ENCODE measurements at places on chromosomes 6 and 20.

DNA sequence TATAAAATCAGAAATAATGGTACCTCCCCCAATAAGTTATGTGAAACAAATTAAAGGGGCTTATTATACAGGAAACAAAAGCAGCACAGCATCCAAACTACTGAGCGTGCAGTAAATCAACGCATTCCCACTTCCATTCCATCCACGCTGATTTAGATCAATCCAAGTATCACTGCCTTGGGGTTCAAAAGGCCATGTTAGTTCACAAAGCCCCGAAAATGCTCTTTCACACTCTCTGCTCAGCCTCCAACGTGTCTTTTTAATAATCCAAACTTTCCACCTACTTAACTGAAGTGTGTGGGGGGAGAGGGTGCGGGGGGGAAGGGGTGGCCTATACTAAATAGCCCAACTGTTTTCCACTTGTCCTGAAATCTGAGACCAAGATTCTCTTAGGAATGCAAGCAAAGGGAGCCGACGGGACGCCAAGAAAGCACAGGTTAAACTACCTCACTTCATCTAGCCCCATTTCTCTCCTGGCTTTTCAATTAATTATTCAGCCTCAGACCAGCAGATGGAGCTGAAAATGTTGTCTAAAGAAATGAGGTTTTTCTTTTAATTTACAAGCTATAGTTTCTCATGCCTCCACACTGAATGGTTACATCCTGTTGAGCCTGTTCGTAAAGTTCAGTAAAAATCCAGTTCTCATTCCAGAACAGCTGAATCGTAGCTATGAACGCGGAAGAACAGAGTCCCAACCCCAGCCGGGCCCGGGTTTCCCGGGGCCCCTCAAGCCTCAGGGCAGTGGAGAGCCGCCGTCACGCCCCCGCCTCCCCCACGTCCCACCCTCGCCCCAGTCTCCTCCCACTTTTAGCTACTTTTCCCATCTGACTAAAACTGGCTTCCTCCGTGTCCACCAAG, 1.0 kb upstream of the NXT1 start:
- peak; percentile 92 for DNase-seq

GRCh38 chr6:3729603-3730344, 21.7 kb downstream of the PXDC1 start:
- no peak for DNase-seq

GRCh38 chr6:147508866-147509608, 547 bp downstream of the SAMD5 start:
- DNase-seq: no peak

DNA sequence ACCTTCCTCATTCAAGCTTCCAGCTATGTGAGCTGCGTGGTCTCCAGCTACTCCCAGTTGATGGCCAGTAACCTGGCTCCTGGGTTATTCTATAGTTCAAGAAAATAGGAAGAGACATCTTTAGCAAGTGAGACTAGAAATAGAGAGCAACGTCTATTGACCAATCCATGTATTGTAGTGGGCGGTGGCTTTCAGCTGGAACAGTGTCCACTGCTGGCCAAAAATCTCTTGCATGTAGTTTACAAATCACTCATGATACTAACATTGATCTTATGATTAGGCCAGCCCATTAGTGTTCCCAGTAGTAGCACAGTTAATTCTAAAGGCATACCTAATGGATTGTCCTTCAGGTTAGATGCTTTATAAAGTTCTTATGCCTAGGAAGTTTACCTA, 58.9 kb upstream of the SCP2D1 start:
- no peak for DNase-seq
